Activated naive CD8-positive, alpha-beta T cell treated with anti-CD3 and anti-CD28 coated beads for 36 hours (primary cell): ENCODE measurements at places on chromosomes 13 and 19.

- no peak for DNase-seq
These were observed 14.2 kb upstream of the SLC15A1 start for GRCh38 chr13:98766697-98767096.

GRCh38 chr13:61486496-61486895 is 70.8 kb upstream of the PCDH20 start:
- DNase-seq: no peak

- DNase-seq: no peak
These were observed 261.3 kb downstream of the FOXO1 start for GRCh38 chr13:40404967-40405716.

DNA sequence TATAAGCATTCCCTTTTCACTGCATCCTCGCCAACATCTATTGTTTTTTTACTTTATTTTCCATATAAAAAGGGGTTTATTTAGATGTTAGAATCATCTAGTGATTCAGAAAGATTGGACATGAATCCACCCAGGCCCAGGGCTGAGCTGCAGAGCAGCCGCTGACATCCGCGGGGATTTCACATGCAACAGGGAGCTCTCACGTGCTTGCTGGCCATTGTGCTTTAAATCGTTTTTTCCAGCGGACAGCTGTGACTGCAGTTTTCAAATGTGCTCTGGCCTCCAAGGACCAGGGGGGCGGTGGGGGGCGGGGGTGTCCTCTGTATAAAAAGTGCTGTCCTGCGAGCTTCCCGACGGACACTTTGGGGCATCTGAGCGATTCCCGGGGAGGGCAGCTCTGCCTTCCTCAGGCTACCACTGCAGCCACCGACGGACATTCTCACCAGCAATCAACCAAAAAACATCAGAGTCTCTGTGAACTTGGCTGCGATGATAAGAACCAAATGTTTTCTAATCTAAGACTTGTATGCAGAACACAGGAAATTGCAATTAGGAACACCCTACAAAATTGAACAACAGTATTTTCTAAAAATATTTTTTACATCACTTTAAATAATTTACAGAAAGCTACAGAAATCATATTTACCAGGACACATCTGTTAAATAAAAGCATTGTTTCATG is 12.6 kb downstream of the RB1 start:
- no peak for DNase-seq

DNA sequence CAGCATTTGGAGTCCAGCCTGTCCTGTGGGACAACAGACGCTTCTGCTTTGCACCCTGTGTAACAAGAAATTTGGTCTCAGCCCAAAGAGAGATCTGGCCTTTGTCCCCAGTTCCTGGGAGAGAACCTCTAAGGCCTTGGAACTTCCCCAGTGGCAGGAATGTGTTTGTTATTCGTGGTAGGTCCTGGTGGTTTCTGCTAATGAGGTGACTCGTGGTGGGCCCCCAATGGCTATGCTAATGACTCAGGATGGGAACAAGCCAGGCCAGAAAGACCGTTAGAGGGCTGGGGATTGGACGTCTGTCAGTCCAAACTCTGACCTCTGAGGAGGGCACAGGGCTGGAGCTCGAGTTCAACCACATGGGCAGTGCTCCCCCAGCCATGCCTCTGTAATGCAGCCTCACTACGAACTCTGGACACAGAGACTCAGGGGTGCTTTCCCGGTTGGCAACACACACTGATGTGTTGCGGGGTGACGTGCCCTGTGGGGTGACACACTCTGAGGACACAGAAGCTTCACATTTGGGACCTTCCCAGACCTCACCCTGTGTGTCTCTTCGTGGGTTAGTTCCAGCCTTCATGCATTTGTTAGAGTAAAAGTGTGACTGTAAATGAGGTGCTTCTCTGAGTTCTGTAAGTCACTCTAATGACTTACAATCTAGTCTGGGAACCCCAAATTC is 38.9 kb downstream of the TEX29 start:
- no peak for DNase-seq
